Cardiac muscle cell (in vitro differentiated cells and primary cell): ENCODE measurements at places on chromosomes 2 and 18. TPM values are rescaled to one million over a fixed set of nuclear protein-coding genes. Genes with fewer than 3 reads are reported as not detected.

LCT gene
- 0.10 TPM in 1 of 2 replicates, not detected in the other for polyA plus RNA-seq

SP5 gene
- 0.25 TPM in 1 of 2 replicates, not detected in the other for polyA plus RNA-seq

DNAH7 gene
- polyA plus RNA-seq: 0.55 and 0.75 TPM in 2 replicates

GRCh38 chr2:240974771-240975572, 23.4 kb upstream of the SNED1 start:
- DNase-seq: no peak

DNA sequence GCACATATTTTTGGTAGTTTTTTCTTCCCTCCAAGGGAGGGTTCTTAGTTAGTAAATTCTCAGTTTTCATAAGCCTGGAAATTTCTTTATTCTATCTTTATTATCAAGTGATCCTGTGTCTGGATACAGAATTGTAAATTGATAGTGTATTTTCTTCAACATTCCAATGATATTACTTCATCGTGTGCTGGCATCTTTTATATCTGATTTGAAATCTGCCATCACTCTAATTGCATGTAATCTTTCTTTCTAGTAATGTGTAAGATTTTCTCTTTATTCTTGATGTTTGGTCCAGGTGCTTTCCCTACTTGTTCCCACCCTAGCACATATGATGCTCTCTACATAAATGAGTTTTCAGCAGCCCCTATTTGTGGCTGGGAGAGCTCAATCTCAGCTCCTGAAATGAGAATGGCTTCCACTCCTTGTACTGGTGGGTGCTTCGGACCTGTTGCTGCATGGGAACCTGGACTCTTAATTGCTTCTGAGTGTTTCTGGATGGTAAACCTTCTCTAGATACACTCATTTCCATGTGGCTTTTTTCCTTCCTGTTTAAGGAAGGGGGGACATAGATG, 102.7 kb downstream of the SMIM21 start:
- no peak for DNase-seq

FOXI3 gene
- not detected in 2 replicates for polyA plus RNA-seq
